ENCODE measurements at places on chromosomes 3 and 15.

- no peak for DNase-seq
These were observed 200.7 kb downstream of the UBE3A start for GRCh38 chr15:25238126-25238525.

DNA sequence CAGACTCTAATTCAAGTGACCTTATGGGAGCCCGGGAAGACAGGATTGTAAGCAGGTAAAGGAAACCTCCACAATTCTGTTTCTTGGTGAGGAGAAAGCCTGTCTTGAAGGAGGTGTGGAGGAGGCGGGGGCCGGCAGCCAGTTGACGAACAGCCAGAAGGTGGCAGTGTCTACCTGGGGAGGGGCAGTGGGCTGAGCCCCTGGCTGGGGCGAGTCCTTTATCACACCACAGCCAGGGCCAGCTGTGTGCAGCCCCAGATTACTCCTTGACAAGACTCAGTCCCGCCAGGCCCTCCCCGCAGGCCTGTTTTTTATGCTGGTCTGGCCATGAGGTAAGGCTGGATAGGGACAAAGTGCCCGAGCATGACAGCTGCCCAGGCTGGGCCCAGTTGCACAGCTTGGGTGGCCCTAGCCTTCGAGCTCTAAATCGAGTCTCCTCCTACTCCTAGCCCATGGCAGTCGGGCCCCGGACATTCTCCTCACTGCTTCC is 40.9 kb upstream of the IDH2 start:
- DNase-seq = no peak

DNA sequence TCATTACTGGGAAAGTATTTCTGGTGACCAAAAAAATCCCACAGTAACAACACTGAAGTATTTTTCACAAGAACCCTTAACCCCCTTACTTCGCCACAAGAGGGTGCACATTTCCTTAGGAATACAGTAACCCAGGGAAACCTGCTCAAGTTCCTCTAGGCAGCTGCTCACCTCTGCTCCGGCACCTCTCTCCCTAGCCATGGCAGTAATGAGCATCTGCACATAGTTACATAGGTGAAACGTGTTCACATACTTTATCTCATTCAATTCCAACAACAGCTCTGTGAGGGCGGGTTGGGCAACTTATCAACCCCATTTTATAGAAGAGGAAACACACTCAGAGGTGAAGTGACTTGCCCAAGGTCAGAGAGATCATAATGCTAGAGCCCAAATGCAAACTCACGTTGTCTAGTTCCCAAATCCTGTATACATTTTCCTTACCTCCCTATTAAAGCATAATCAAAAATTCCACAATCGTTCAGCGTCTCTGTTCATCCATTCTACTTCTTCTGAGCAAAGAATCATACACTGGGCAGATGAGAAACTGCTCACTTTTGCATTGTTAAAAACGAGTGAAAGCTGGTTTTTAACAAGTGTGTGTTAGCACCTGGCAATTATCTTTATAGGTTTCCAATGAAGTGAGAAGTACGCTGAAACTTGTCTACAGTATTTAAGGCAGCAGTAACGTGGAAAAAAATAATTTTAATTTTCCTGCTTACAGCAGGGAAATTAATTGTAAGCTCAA is 90.7 kb downstream of the IGF2BP2 start:
- DNase-seq = peak; percentile 86

- DNase-seq = no peak
These were observed 25.3 kb downstream of the GLCE start for GRCh38 chr15:69185706-69186105.

DNA sequence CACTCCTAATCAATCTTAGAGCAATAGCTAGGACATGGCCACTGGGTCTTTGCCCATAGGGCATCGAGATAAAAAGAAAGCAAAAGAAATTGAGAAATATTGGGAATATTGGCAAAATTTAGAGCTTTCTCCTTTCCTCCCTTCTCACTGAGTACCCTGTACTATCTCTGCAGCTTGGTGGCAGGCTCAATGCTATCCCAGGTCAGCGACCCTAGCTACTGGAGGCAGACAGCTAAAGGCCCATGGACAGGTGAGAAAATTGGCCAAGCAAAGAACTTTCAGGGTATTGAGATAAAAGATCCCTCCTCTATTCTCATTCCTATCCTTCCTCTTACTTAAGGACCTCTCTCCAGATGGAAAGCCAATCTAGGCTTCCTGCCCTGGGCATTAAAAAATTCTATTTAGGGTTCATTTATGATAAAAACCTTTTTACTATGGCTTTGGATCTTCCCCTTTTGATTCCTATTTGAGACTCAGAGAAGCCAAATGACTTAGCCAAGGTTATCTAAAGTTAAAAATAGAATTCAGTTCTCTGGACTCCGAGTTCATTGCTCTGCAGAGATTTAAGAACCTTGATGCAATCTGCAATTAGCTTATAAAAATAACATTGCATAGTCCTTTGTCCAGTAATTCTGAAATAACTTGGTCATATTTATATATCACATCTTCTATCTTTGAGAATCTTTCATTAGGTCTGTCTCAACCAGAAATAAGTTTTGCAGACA is 75.4 kb downstream of the THRB start:
- no peak for DNase-seq

DNA sequence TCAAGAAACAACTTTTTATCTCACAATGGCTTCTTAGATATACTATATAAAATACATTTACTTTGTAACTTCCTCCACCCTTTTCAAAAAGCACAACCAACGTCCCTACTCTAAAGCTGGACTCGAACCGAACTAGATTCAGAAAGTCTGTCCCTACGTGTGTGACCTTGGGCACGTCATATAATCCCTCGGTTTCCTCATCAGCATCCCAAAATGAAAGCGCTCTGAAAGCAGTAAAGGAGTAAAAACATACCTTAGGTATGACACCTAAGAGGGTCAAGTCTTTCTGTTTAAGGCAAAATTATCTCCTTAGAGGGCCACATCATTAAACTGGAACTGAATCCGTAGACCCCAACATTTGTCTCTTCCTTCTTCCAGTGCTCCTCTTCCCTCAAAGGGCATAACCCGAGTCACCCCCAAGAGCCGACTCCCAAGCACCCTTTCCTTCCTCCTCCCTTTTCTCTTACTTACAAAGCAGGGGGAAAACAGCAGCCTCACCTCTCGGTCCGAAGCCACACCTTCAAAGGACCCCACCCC is 663 bp downstream of the PDCD10 start:
- no peak for DNase-seq

GRCh38 chr3:46146548-46146947 is 61.6 kb downstream of the CCR1 start:
- no peak for DNase-seq

GRCh38 chr3:87468235-87468634 is 191.9 kb upstream of the POU1F1 start:
- no peak for DNase-seq

DNA sequence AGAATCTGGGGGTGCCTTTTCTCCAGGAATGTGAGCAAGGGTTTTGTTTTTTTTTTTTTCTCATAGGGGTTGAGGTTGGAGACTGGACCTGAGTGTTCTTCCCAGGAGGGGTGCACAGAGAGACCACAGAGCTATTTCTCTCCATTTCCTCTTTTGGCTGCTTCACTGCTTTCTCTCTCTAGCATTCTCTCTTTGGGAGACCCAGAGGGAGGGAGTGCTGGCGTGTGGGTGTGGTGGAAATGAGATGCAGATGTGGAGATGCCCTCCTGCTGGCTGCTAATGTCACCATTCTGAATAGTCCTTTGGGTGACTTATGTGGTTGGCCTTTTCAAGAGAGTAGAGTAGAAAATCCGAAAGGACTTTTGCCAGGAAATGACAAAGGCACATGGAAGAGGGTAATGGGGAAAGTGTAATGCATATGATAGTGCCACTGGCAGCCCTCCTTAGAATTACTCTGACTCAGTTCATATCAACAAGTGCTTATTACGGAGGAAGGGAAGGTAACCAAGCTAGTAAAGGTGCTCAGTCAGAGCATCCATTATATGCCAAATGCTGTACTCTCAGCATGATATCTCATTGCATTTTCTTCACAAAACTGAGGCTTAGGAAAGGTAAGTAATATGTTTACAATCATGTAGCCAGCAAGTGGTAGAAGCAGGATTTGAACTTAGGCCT is 1.9 kb downstream of the SYN2 start:
- no peak for DNase-seq

DNA sequence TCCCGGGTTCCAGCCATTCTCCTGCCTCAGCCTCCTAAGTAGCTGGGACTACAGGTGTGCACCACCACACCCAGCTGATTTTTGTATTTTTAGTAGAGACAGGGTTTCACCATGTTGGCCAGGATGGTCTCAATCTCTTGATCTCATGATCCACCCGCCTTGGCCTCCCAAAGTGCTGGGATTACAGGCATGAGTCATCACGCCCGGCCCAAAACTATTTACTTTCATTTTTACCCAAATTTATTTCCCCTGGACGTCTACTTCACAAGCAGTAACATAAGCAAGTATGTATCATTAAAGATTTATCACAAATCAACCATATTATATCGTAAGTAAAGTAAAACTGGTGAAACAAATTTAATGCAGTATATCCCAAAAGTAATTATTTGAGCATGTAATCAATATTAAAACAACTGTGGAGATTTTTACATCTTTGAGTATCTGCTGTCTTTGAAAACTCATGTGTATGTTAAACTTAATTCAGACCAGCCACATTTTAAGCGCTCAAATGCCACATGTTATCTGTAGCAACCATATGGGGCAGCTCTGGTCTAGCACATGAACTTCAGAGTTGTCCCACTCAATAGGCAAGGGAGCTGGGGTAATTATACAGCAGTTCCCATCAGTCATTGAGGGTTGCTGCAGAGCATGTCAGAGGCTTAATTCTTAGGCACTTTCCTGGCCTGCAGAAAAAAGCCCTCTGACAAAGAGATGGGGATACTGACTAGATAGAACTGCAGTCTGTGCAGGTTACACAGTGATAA is 185.7 kb upstream of the CTDSPL start:
- no peak for DNase-seq

DNA sequence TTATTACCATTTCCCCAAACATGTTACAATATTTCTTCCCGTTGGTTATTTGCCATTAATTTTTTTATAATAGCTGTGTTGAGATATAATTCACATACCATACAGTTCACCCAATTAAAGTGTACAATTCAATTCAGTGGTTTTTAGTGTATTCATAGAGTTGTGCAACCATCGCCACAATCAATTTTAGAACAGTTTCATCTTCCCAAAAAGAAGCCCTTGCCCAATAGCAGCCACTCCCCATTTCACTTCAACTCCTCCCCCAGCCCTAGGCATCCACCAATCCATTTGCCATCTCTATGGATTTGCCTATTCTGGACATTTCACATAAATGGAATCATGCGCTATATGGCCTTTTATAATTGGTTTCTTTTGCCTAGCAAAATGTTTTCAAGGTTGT is 225.1 kb downstream of the EPHB1 start:
- DNase-seq = no peak

GRCh38 chr15:27769652-27770051 is 329.5 kb downstream of the OCA2 start:
- DNase-seq = no peak

DNA sequence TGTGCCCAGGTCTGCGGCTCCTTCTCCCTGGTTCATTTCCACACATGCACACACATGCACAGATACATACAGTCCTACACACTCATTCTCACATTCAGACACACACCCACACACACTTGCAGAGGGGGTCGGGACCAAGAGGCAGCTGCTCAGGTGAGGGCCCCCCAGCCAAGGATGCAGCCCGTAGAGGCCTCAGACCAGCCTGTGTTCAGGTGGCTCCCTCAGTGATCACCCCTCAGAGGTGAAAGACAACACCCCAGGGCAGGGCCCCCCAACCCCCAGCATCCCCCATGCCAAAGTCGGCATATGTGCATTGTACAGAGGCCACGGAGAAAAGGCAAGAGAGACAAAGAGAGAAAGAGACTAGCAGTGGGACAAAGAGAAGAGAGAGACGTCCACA is 5.9 kb upstream of the CORO2B start:
- DNase-seq = no peak

GRCh38 chr3:123488645-123489347 is 39.9 kb upstream of the ADCY5 start:
- no peak for DNase-seq

DNA sequence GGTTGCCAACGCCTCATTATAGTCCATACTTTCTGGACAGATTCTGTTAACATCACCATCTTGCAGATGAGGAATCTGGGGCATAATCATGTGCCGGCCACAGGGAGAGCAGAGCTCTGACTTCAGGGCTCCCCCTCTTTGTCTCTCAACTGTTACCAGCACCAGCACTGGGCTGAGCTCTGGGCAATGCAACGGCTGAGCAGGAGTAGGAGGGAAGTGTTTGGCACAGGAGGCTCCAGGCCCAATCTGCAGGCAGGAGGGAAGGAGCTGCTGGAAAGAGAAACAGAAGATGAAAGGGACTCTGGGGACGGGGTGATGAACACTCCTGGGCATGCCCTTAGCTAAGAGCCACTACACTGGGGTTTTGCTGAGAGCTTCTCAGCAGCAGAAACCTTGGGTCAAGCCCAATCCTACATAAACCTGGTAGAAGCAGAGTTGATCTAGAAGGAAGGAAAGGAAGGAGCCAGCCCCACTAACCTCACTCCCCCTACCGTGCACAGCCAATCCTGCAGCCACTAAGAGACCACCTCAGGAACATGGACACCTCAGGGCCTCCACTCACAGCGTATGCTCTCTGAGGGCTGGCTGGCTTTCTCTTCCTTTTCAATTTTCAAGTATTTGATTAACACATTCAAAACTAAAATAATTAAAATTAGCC is 73.1 kb upstream of the SPATA12 start:
- peak; percentile 45 for DNase-seq

GRCh38 chr3:36895496-36896409 is 49.1 kb downstream of the TRANK1 start:
- DNase-seq = no peak

GRCh38 chr3:46429671-46430070 is 22.6 kb downstream of the CCRL2 start:
- no peak for DNase-seq

DNA sequence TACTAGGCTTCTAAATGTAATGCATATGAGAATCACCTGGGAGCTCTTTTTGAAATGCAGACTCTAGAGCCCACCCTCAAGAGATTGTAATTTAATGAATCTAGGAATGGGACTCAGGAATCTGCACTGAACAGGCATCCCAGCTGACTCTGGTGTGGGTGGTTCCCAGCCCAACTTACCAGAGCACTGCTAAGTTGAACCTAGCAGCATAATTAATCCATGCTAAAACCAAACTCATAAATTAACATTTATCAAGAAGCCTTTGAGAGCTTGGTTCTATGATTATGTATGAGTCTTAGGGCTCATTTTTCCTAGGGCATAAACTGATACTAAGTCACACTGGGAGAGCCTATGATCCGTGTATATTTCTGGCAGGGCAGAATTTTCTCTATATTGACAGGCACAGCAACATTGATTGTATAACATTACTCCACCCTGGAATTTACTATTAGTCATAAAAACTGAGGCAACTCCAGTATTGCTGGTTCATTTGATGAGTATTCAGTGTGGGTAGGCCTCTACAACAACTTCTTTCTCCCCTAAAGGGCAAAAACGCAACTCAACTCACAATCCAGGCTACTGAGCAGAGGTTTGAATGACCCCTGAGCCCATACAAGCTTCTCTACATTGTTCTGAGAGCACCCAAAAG is 10.7 kb upstream of the CSTA start:
- DNase-seq = no peak

- DNase-seq = no peak
These were observed 5.3 kb downstream of the IGF1R start for GRCh38 chr15:98653686-98654085.

All from kidney capillary endothelial cell (primary cell).